Activated CD4-positive, alpha-beta T cell treated with anti-CD3 and anti-CD28 coated beads, Interleukin-2, amount 50 U/mL, for 16 hours (primary cell): ENCODE measurements at places on chromosomes 11 and 22.

- DNase-seq = peak; percentile 60
These were observed 135.1 kb downstream of the BCR start for GRCh38 chr22:23315341-23315917.

GRCh38 chr11:104731890-104732289, 166.4 kb downstream of the CASP12 start:
- peak; percentile 74 for DNase-seq

DNA sequence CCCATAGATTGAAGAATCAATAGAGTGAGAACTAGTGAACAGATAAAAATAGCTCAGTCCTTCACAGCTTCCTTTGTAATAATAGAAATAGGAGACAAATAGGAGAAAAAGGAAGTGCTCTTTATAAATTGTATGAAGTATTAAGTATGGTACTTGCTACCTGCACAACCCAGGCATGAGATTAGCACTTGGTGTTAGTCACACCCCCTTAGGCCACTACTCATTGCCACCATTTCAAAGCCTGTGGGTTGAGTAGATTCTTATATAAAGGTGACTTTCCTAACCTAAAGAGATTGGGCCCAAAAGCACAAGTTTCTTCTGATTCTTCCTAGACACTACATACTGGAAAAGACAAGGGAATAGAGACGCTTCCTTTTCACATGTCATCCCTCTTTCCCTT, 37.7 kb upstream of the ADORA2A start:
- no peak for DNase-seq

- DNase-seq = no peak
These were observed 401.0 kb upstream of the SYN3 start for GRCh38 chr22:33459137-33459536.

GRCh38 chr11:134674974-134675373, 262.9 kb upstream of the B3GAT1 start:
- no peak for DNase-seq

DNA sequence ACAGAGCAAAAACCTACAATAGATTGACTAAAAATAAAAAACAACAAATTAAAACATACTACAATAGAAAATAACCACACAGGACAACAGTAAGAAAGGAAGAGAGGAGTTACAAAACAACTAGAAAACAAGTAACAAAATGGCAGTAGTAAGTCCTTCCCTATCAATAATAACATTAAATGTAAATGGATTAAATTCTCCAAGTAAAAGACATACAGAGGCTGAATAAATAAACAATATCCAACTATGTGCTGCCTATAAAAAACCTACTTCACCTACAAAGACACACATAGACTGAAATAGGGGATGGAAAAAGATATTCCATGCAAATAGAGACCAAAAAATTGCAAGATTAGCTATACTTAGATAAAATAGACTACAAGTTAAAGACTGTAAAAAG, 57.0 kb upstream of the RASSF10 start:
- no peak for DNase-seq
